ENCODE measurements at places on chromosomes 1 and 21. TPM values are rescaled to one million over a fixed set of nuclear protein-coding genes. Genes with fewer than 3 reads are reported as not detected.

GRCh38 chr1:93033029-93033428, 46.1 kb upstream of the MTF2 start:
- peaks cover 28% of the 10 kb centered on the region for H3K4me1 ChIP-seq
- no peaks in the 10 kb centered on the region for H3K36me3 ChIP-seq
- H3K27ac ChIP-seq, result no peak overlapping the region
- no peak overlapping the region for H3K4me3 ChIP-seq
- DNase-seq, result no peak

GRCh38 chr1:15282810-15283474, 35.9 kb downstream of the FHAD1 start:
- DNase-seq, result no peak
- H3K36me3 ChIP-seq, result no peaks in the 10 kb centered on the region
- H3K27ac ChIP-seq, result no peak overlapping the region
- no peaks in the 10 kb centered on the region for H3K4me1 ChIP-seq

- no peaks in the 10 kb centered on the region for H3K4me1 ChIP-seq
- no peaks in the 10 kb centered on the region for H3K27me3 ChIP-seq
- no peak overlapping the region for H3K4me3 ChIP-seq
These were observed 880.2 kb upstream of the NEGR1 start for GRCh38 chr1:73162564-73162963.

DNA sequence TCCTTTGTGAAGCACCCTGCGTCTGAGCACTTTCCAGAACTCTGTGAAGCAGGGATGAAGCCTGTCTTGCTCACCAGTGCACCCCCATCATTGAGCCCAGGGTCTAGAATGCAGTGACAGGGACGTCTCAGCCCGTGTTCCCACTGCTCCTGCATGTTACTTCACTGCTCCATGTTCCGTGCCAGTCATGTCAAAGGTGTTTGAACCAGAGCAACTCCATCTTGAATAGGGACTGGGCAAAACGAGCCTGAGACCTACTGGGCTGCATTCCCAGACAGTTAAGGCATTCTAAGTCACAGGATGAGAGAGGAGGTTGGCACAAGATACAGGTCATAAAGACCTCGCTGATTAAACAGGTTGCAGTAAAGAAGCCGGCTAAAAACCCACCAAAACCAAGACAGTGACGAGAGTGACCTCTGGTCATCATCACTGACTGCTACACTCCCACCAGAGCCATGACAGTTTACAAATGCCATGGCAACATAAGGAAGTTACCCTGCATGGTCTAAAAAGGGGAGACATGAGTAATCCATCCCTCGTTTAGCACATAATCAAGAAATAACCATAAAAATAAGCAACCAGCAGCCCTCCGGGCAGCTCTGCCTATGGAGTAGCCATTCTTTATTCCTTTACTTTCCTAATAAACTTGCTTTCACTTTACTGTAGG, 63.2 kb downstream of the SDC3 start:
- DNase-seq, result no peak
- H3K36me3 ChIP-seq, result no peaks in the 10 kb centered on the region
- H3K4me1 ChIP-seq, result no peaks in the 10 kb centered on the region
- no peak overlapping the region for H3K4me3 ChIP-seq

- peaks cover 2% of the 10 kb centered on the region for H3K27me3 ChIP-seq
- no peak overlapping the region for H3K27ac ChIP-seq
- H3K36me3 ChIP-seq, result no peaks in the 10 kb centered on the region
These were observed 35.5 kb upstream of the IGSF21 start for GRCh38 chr1:18072066-18072465.

GRCh38 chr1:11654137-11654938, at the start of the genes FBXO2 and FBXO44:
TSS of gene FBXO2 (minus strand) at chr1:11654429. CDS start at chr1:11654340, 89 bp downstream.
TSS of gene FBXO44 (plus strand) at chr1:11654877. CDS start at chr1:11655836, 959 bp downstream.
- H3K4me3 ChIP-seq, result peak within 1 kb of the TSS; percentile 75
- no peak within 1 kb of the TSS for H3K27ac ChIP-seq
- DNase-seq, result peak; percentile 64

DNA sequence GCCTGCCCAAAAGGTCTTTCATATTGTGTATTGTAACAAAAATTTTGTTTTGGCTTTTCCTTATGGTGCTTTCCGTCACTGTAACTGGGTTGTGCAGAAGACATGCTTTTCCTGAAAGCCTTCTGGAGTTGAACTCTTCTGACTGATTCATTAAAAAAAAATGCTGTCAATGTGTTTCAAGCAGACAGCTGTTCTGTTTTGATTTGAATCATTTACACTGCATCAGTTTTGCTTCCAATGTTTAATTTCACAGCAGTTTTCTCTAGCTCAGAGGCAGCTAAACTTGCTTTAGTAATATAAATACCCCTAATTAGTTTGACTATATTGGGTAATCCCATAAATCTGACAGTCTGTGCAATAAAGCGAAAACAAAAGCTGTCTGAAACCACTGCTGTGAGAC, 7.9 kb downstream of the UTP11 start:
- no peak overlapping the region for H3K27ac ChIP-seq
- no peak for DNase-seq
- peaks cover 41% of the 10 kb centered on the region for H3K36me3 ChIP-seq
- H3K4me1 ChIP-seq, result peaks cover 15% of the 10 kb centered on the region
- H3K27me3 ChIP-seq, result no peaks in the 10 kb centered on the region

DNA sequence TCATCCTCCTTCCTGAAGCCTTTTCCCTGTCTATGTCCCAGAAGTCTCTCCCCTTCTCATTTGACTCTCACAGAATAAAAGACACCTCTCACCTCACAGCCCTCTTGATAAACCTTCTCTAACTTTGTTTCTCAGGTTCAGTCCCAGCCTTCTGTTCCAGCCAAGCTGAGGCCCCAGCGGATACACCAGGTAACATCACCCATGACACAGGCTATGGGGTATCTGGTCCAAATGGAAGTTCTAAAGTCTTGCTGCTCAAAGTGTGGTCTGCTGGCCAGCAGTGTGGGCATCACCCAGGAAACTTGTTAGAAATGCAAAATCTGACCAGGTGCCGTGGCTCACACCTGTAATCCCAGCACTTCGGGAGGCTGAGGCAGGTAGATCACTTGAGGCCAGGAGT, 23.2 kb downstream of the LY9 start:
- peaks cover 7% of the 10 kb centered on the region for H3K36me3 ChIP-seq
- no peaks in the 10 kb centered on the region for H3K27me3 ChIP-seq
- no peaks in the 10 kb centered on the region for H3K4me1 ChIP-seq
- H3K4me3 ChIP-seq, result no peak overlapping the region
- DNase-seq, result no peak

DNA sequence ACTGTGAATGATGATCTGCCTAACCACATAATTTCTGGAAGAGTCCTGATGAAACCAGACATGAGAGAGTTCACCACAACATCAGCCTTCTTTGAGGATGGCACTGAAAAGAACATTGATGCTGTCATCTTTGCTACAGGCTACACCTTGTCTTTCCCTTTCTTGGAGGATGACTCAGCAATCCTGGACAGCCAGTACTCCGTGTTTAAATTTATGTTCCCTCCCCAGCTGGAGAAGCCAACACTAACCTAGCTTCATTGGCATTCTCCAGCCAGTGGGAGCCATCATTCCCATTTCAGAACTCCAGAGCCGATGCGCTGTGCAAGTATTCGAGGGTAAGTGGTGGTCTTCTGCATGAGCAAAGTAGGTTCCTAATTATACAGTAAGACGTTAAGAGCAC, 164.1 kb upstream of the POGK start:
- DNase-seq, result no peak
- peaks cover 12% of the 10 kb centered on the region for H3K4me1 ChIP-seq
- H3K27ac ChIP-seq, result no peak overlapping the region
- peaks cover 2% of the 10 kb centered on the region for H3K27me3 ChIP-seq

DNA sequence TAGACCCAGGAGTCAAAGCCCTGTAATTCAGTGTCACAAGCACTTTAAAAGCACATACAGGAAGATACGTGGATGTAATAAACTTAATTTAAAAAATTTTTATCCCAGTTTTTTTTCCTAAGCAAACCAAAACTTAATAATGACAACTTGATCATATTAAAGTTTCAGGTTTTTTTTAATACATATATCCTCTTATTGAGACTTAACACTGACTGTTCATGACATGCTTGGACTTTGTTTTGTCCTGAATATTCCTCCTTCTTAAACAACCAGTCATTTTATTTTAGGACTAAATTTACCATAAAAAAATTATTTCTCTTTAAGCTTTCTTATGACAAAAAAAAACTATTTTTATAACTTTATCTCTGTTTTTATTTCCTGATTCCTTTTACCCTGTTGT, 64.1 kb downstream of the WDR4 start:
- H3K27me3 ChIP-seq, result no peaks in the 10 kb centered on the region
- DNase-seq, result no peak
- H3K36me3 ChIP-seq, result no peaks in the 10 kb centered on the region
- no peak overlapping the region for H3K4me3 ChIP-seq
- H3K27ac ChIP-seq, result no peak overlapping the region
- H3K4me1 ChIP-seq, result no peaks in the 10 kb centered on the region

- DNase-seq, result peak; percentile 85
- H3K4me1 ChIP-seq, result peaks cover 75% of the 10 kb centered on the region
- peak overlapping the region; percentile 33 for H3K27ac ChIP-seq
- H3K36me3 ChIP-seq, result no peaks in the 10 kb centered on the region
- peaks cover 18% of the 10 kb centered on the region for H3K27me3 ChIP-seq
- no peak overlapping the region for H3K4me3 ChIP-seq
These were observed 1.3 kb upstream of the IL19 start for GRCh38 chr1:206769304-206769731.

DNA sequence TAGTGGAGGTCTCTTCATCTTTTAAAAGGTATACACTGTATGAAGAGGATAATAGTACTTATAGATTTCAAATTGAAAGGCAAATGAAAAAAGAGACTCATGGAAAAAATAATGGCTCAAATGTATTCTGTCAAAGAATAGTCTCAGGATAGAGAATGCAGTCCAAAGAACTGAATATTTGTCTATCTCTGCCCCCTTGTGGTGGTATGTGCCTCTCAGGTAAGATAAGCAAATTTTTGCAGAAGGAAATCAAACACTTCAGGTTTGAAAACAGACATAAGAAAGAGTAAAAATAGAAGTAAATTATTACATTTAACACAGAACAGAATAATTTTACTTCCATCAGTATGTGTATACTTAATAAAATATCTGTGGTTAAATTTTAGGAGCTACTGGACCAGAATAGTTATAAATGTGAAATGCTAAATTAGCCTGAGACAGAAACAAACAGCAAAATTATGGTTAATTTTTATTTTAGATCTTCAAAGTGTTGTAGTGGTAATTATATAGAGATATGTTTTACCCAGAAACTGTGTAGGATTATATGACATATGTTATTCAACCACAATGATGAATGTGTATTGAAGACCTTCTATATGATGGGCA, 164.4 kb upstream of the PALMD start:
- H3K36me3 ChIP-seq, result no peaks in the 10 kb centered on the region
- H3K27ac ChIP-seq, result no peak overlapping the region
- H3K27me3 ChIP-seq, result peaks cover 21% of the 10 kb centered on the region
- no peak overlapping the region for H3K4me3 ChIP-seq
- DNase-seq, result peak; percentile 57

GRCh38 chr1:233707880-233708815, 94.2 kb downstream of the KCNK1 start:
- H3K27me3 ChIP-seq, result peaks cover 8% of the 10 kb centered on the region
- H3K4me3 ChIP-seq, result no peak overlapping the region
- no peak overlapping the region for H3K27ac ChIP-seq
- no peak for DNase-seq
- no peaks in the 10 kb centered on the region for H3K4me1 ChIP-seq
- H3K36me3 ChIP-seq, result no peaks in the 10 kb centered on the region

Gene TXNDC12
- total RNA-seq, result 32.4 TPM

Gene PLK3
- total RNA-seq, result 44.2 TPM

Gene TMOD4
- 0.98 TPM for total RNA-seq

Measured in activated naive CD4-positive, alpha-beta T cell treated with anti-CD3 and anti-CD28 coated beads for 36 hours (primary cell).